ENCODE measurements at places on chromosomes 11 and 22. TPM values are rescaled to one million over a fixed set of nuclear protein-coding genes. Genes with fewer than 3 reads are reported as not detected.

CCDC73 gene
- total RNA-seq = not detected

SLC25A18 gene
- total RNA-seq = 0.23 TPM

KCNJ5 gene
- 0.47 TPM for total RNA-seq

PPFIBP2 gene
- 57.6 TPM for total RNA-seq

RIC3 gene
- total RNA-seq = 10.0 TPM

DNA sequence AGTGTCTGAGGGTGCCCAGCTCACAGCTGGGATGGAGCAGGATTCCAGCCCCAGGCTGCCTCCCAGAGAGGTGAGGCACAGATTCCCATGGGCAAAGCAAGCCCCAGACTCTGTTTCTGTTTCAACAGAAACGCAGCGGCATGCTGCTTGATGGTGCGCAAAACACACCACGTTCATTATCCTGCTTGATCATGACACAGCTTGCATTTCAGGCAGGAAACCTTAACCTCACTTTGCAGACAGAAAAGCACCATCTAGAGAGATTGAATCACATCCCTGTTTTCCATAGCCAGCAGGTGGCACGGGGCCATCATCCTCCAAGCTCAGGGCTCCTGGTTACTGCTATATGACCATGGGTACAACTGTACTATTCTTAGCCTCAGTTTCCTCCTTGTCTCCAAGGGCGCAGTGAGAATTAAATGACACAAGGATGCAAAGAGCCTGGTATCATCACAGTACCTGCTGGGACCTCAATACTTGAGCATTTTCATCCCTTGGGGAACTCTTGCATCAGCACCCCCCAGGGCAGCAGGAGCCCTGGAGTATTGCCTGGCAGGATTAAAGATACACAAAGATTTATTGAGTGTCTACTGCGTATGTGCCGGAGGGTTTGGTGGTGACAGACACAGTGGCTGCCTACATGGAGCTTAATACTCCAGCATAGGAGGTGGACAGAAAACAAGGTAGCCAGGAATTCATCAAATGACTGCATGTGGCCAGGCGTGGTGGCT lies 110.0 kb downstream of the TP53I11 start:
- no peak for DNase-seq

DNA sequence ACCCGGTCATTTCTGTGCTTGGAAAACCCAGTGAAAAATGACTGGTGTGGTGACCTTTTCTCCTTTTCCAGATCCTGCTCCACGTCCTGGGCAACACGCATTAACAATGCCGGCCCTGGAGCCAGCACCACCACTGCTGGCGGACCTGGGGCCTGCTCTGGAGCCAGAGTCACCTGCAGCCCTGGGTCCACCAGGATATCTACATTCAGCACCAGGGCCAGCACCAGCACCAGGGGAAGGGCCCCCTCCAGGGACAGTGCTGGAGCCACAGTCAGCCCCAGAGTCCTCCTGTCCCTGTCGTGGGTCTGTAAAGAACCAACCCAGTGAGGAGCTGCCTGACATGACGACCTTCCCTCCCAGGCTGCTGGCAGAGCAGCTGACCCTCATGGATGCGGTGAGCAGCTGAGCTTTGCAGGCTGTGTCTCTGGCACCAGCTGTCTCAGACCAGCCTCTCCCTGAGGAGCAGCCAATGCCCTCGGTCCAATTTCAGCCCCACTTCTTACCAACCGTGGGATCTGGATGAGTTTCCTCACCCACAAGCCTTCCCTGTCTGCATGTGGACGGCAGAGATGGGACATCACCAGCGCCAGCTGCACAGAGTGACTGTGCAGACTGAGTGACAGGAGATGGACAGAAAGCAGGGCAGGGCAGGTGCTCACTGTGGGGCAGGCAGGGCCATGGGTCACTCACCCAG lies 1.9 kb downstream of the RGL4 start:
- no peak for DNase-seq

GRCh38 chr22:46031557-46031956 lies 54.6 kb upstream of the WNT7B start:
- no peak for DNase-seq

GRCh38 chr11:8079111-8079675 lies 1.8 kb upstream of the TUB start:
- DNase-seq = no peak

GRCh38 chr11:127818625-127819024 lies 768.7 kb downstream of the ETS1 start:
- DNase-seq = no peak

DNA sequence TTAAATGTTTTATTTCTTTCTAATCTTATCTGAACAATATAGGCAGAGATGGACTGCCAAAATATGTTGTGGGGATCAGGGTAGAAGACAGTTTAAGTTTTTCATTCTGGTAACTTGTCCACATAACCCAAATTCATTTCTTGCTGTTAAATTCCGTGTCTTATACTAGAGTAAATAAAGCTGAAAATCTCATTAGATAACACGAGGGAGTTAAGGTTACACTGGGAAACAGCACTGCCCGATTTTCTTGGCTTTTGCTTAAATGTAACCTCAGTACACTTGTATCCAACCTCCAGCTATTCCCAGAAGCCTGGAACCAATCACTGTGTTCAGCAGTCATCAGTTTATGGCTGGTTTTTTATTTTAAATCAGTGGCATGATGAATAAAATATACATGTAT lies 48.2 kb downstream of the MICAL3 start:
- no peak for DNase-seq
